T-helper 2 cell treated with Interferon-gamma antibody and Interleukin-4, amounts not matched to agents 5 μg/mL and 100 μg/mL, for 36 hours (primary cell): ENCODE measurements at places on chromosomes 12 and 14.

GRCh38 chr14:64720131-64720576 lies 15.9 kb downstream of the PLEKHG3 start:
- no peak for DNase-seq

GRCh38 chr12:116727261-116727660 lies 10.6 kb downstream of the SPRING1 start:
- no peak for DNase-seq

DNA sequence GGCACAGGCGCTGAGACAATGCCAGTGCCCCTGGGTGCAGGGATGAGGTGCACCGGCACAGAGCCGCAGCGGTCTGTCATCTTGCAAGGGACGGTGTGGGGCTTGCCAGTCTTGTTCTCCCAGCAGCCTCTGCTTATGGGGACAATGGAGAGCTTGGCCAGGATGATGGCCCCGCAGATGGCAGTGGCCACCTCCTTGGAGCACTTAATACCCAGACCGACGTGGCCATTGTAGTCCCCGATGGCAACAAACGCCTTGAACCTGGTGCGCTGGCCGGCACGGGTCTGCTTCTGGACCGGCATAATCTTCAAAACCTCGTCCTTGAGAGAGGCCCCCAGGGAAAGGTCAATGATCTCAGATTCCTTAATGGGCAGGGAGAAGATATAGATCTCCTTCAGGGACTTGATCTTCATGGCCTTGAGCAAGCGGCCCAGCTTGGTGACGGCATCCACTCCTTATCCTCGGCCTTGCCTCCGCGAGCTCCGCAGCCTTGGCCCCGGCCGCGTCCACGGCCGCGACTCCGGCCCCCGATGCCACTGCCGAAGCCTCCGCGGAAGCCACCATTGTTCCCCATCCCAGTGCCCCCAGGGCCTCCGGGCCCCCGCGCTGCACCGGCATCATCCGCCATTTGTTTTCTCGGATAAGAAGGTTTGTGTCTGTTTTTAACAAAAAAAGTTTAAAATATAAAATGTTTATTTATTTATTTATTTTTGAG lies 29.9 kb downstream of the VRTN start:
- DNase-seq, result no peak

- no peak for DNase-seq
These were observed 9.2 kb downstream of the ABHD4 start for GRCh38 chr14:22607291-22607690.

DNA sequence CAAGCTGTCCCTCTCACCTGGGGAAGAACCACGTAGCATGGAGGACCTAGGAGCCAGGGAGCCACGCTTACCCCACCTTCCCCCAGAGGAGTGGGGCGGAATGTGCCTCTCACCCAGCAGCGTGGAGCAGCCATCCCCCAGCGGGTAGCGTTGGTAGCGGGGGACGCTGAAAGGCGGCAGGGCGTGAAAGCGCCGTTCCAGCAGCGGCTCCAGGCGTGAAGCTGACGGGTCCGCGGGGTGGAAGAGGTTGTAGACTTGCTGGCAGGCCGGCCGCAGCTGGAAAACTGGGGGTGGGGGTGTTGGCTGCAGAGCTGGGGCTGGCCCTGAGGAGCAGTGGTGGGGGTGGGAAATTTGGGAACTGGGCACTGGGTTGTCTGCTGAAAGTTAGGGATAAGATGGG lies 11.9 kb downstream of the ARL6IP4 start:
- no peak for DNase-seq

GRCh38 chr14:51868405-51868804 lies 8.0 kb downstream of the GNG2 start:
- no peak for DNase-seq

DNA sequence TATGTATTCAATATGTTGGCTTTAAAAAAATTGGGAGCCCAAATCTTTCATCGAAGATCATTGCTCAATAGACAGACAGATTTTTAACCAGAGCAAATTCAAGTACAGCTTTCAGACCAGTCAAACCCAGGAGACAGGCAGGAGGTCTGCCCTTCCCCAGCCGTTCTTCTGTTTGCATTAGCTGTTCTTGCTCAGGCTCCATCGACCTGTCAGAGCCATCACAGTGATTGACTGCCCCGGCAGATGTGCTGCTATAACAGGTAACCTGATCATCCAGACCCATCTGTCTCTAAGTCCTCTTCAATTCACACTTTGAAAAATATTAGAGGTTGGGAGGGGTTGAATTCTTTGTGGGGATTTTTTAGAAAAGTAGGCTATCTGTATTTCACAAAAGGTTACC lies 453.5 kb downstream of the FOXG1 start:
- no peak for DNase-seq

- no peak for DNase-seq
These were observed 175.1 kb downstream of the CHST11 start for GRCh38 chr12:104631867-104632266.
